Right lung (tissue), 10 donors: ENCODE measurements at places on chromosomes 4 and X. TPM values are rescaled to one million over a fixed set of nuclear protein-coding genes. Genes with fewer than 3 reads are reported as not detected.

Gene NSUN7
- polyA plus RNA-seq, result 15.0 TPM

Gene RAB40A
- polyA plus RNA-seq, result 3.0 TPM

Gene HTN1
- 0.05 TPM for polyA plus RNA-seq

Gene CCDC149
- 20.5 TPM for polyA plus RNA-seq
